ENCODE measurements at places on chromosomes 13 and 19. TPM values are rescaled to one million over a fixed set of nuclear protein-coding genes. Genes with fewer than 3 reads are reported as not detected.
A peak's percentile ranks its signal among the peaks of the same experiment; 100 is the strongest.

DNA sequence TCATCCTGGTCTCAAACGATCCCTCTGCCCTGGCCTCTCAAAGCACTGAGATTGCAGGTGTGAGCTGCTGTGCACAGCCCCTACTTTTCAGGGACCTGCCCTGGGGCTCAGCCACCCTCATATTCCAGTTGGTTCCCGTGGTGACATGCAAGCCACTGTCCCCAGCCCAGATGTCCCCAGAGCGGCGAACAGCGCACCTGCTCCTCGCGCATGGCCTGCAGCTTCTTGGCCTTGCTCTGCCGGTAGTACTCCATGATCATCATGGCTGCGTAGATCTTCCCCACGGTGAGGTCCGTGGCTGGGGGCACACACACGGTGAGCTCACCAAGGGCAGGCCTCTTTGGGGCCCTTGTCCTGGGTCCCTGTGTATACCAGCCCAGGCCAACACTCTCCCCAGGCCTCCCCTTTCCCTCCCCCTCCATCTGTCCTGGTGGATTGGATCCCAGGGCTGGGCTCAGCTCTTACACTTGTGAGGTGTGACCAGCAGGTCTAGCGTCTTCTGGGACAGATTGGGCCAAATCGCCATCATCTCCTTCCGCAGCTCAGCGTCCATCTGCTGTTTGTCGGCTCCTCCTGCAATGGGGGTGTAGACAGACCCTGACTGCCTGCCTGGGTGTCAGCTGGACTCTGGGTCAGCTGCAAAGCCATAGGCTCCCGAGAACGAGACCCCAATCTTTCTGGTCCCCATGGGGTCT is 64.0 kb downstream of the IER2 start:
- no peak for DNase-seq

MBD3L2 gene
- polyA plus RNA-seq = not detected

DNA sequence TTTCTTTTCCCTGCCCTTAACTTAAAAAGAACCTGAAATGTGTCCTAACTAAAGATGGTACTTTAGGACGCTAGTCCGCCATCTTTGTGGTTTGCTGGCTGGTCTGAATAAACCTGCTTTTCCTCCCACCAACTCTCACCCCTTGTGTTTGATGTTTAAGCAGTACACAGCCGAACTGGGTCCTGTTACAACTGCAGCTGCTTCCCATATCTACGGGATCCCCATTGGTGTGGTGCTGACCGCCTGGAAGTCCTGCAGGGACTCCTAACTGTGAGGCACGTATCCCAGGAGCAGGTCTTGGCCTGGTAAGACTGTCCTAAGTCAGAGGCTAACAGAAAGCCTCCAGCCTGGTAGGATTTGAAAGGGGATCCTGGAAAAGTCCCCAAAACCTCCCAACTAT is 40.9 kb upstream of the VSTM2B start:
- DNase-seq = no peak

GRCh38 chr13:32969516-32969941 is 46.7 kb upstream of the KL start:
- peak; percentile 19 for DNase-seq

- no peak for DNase-seq
Measured at GRCh38 chr13:49082653-49083536, 107.2 kb downstream of the FNDC3A start.

CHAF1A gene
- 6.3 TPM for polyA plus RNA-seq

DNA sequence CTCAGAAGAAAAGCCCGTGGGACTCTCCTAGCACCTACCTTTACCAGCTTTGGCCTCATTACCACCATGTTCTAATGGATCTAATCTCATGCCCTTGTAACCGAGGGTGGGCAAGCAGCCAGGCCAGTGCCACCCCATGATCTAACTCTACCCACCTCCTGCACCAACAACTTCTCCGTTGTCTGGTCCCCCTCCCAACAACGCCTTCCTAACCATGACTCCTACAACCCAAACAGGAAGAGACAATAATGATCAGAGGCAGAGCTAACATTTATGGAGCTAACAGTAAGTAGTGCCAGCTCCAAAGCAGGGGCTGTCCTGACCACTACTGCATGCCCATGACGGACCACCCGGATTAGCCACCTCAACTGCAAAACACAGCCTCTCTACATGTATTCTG is 3.5 kb downstream of the USP12 start:
- DNase-seq = no peak

DNA sequence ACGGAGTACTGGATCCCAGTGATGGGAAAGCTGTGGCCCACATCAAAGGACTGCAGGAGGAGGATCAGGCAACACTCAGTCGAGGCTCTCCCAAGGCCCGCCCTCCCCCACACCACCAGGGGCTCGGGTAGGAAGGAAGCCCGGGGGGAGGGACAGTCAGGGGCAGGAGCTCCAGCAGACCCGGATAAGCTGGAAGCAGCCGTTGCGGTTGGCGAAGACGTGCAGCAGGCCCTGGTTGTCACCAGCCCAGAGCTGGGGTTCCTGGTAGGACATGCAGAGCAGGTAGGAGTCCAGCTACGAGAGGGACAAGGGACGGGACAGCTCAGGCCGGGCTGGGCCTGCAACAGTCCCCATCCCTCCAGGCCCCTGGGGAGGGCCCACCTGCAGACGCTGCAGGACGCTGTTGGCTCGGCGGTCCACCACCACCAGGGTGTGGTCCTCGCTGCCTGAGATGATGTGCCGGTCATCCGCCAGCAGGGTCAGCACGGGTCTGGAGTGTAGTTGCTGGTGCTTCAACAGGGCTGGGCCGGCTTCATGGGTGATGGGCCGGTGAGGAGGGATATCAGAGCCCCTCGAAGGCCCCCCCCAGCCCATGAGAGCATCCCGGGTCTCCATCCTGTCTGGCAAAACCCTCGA is 1.9 kb downstream of the GNG14 start:
- DNase-seq = no peak

GRCh38 chr13:42071672-42072419 is 23.4 kb downstream of the DGKH start:
- no peak for DNase-seq

- no peak for DNase-seq
Measured at GRCh38 chr19:18390065-18390907, 4.3 kb downstream of the GDF15 start.

DNA sequence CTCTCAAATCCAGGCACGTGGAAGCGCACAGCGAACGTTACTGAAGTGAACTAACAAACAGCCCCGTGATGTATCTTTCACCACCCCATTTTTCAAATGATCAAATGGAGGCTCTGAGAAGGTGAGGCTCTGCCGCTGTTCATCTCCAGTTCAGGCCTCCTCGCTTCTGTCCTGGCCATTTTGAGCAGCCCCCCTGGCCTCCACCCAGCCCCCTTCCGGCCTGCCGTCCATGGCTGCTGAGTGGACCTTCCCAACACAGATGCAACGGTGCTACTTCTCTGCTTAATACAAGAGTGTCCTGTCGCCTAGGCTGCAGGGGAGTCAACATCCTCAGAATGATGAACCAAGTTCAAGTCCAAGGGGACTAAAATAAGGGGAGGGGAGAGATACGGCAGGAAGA is 9.7 kb downstream of the SYDE1 start:
- DNase-seq = no peak

GRCh38 chr13:34578471-34578870 is 363.6 kb upstream of the NBEA start:
- no peak for DNase-seq

- no peak for DNase-seq
Measured at GRCh38 chr13:55159765-55160164, 1981.0 kb upstream of the PRR20A start.

DNA sequence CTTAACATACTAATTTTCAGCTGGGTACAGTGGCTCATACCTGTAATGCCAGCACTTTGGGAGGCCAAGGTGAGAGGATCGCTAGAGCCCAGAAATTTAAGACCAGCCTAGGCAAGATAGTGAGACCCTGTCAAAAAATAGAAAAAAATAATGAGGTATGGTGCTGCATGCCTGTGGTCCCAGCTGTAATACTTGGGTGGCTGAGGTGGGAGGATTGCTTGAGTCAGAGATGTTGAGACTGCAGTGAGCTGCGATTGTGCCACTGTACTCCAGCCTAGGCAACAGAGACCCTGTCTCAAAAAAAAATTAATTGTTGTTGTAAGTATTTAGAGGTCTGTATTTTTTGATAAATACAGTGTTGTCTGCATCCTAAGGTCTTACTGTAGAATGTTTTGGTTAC is 66.8 kb downstream of the FNDC3A start:
- no peak for DNase-seq

GRCh38 chr13:64052521-64052920 is 2636.9 kb upstream of the PCDH20 start:
- DNase-seq = no peak

DNA sequence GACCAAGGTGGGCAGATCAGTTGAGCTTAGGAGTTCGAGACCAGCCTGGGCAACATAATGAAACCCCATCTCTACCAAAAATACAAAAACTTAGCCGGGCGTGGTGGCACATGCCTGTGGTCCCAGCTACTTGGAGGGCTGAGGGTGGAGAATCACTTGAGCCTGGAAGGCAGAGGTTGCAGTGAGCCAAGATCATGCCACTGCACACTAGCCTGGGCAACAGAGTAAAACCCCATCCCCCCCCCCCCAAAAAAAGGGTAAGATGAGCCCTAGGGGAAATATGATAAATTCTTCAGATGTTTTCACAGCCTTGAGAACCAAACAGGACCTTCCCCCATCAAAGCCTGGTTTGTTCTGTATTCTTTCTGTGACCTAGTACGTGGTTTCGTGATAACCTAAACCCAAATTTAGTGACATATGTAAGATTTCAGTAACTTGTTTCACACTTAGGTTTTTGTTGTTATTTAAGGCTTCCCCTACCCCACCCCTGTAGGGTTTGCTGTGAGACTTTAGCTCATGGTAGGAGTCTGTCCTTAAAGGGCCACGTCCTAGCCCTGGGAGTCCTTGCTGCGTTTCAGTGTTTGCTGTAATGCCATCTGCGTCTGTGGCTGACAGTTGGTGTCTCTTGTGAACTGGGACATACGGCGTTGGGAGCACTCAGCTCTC is 49.6 kb downstream of the MYO9B start:
- DNase-seq = no peak

DNA sequence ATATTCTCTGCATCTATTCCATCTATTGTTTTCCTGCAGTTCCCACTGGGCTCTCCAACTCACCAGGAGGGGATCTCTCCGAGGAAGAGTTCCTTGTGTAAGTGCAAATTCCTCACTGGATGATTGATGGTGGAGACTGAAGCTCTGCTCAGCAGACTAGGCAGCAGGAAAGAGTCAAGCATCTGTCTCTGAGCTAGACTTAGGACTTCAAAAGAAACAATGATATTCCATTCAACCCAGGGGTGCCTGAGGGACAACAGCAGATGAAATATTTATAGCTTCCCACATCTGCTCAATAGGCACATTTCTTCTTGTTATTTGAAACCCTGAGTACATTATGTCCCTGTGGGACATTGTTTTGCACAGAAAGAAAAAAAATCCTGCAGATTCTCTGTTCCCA is at the start of the genes OR7A5 and OR7C1:
Gene OR7A5, minus strand, starts transcription at position 175 of the 400 bp plus-strand sequence. CDS start 6,944 bp downstream, outside the sequence.
Gene OR7C1, minus strand, starts transcription at position 175 of the 400 bp plus-strand sequence. CDS start 35,049 bp downstream, outside the sequence.
- DNase-seq = no peak

DNA sequence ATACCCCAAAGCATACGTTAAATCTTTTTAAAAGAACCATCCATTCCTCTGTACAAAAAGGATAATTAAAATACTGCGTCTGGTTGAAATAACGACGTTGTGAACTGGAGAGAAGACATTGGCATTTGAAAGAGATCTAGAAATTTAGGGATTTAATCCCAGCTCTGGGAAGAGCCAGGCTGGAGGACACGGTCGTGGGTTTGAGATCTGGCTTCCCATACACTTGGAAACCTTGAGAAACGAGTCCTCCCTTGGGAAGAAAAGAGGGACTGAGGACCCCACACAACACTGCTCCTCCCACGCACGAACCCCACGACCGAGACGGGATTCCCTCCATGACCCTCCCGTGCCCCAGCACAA is 625 bp downstream of the ZNF709 start:
- DNase-seq = no peak

COL5A3 gene
- polyA plus RNA-seq = 24.9 TPM

GRCh38 chr19:23706657-23707056 is 19.6 kb upstream of the ZNF675 start:
- no peak for DNase-seq

APOE gene
- 2.8 TPM for polyA plus RNA-seq

CPAMD8 gene
- polyA plus RNA-seq = 1.1 TPM

PSG7 gene
- 0.17 TPM for polyA plus RNA-seq

DMKN gene
- polyA plus RNA-seq = 1.0 TPM

GRCh38 chr13:26895081-26895807 is 134.7 kb upstream of the GPR12 start:
- no peak for DNase-seq

DNA sequence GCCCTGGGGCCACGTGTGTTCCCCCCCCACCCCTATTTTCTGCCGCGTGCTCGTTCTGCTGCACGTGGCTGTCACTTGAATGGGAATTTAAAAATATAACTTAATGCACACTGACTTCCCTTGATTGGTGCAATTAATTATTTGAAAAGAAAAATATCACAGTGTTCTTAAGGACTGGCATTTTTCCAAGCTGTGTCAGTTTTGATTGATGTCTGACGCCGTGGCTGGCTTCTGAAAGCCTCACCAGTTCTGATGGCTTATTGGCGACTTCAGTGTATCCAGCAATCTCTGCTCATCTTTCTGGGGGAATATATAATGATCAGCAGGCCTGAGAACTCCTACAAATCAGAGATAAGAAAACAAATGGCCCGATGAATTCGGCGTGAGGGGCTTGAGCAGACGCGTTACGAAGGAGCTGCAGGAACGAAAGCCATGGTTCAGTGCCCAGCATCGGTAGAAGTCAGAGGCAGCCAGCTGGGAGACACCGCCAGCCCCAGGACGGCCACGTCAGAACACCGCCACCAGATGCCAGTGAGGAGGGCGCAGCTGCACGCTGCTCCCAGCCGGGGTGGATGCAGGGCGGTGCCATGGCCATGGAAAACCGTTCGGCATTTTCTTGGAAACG is 111.2 kb downstream of the KDM4B start:
- no peak for DNase-seq

CEACAM3 gene
- not detected for polyA plus RNA-seq

DNA sequence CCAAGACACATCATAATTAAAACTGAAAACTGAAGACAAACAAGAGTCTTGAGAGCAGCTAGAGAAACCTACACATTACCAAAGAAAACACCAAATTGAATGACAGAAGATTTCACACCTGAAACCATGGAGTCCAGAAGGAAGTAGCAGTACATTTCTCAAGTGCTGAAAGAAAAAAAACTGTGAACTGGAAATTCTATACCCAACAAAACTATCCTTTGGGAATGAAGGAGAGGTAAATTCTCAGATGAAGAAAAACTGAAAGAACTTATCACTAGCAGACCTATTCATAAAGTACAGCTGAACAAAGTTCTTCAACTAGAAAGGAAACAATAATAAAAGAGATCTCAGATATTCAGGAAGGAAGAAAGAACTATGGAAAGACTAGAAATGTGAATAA is 198.7 kb upstream of the ZNF507 start:
- DNase-seq = no peak

APC2 gene
- 0.07 TPM for polyA plus RNA-seq

All from BJ (cell line).